NCI-H1436 (cell line): ENCODE measurements at places on chromosomes 3 and 15.

GRCh38 chr3:46585799-46586693 is 19.9 kb upstream of the LRRC2 start:
- no peak for DNase-seq

GRCh38 chr3:53674582-53674981 is 171.6 kb downstream of the CHDH start:
- DNase-seq = no peak

DNA sequence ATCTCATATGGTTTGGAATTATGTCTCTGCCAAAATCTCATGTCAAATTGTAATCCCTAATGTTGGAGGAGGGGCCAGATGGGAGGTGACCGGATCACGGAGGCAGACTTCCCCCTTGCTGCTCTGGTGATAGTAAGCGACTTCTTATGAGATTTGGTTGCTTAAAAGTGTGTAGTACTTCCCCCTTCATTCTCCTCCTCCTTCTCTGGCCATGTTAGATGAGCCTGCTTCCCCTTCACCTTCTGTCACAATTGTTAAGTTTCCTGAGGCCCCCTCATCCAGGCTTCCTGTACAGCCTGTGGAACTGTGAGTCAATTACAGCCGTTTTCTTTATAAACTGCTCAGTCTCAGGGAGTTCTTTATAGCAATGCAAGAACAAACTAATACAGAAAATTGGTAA is 51.1 kb downstream of the NEDD4 start:
- no peak for DNase-seq

DNA sequence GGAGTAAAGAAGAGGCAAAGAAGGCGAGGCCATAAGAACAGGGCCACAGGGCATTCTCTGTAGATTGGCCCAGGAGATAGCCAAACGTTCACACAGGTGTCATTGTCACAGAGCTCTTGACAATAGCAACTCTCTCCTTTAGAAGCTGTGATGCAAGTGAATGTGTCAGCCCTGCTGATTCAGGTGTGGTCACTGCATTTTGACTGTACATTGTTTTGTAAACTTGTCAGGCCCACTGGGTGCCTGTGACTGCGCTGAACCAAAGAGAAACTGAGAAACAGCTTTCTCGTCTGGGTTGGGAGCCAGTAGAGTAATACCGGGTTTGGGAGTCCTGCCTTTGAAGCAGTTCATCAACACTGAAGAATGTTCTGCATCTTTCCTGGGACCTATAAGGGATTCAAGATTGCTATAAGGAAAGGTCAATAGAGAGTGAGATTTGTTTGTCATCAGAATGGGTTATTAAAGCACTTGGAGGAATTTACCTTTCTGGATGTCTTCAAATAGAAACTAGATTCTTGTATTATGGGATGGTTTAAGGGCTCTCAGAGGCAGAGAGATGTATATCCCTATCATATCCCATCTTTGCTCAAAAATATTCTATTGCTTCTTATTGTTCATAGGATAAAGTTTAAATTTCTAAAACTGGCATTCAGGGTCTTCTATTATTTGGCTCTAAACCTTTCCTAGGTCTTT is 45.4 kb downstream of the TMEM45A start:
- no peak for DNase-seq

DNA sequence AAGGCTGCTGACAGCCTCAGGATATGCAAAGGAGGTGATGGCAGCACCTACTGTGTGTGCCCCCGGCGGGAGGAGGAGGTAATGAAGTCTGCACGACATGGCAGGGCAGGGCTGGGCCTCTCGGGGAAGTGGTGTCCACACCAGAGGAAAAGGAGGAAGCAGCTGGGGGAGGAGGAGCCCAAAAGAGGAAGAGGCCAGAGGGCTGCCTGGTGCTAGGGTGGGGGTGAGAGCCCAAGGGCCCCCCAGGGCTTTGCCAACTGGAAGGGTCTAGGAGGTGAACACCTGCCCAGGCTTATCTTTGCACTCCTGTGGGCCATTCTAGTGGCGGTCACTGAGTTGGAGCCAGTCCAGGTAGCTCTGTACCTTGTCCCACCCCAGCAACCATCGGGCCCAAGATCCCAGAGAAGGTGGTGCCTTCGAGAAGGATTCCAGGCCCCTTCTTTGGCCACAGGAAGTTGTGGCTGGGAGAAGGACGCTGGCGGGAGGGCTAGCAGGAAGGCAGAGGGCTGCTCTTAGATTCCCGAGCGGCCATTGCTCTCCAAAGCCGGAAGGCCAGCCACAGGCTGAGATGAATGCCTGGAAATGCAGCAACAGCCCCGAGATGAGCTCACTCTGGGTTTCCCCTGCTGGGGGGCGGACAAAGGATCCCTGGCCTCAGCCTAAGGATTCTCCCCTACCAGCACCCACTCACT is 7.0 kb downstream of the GNAI2 start:
- DNase-seq = no peak

GRCh38 chr3:152519376-152519775 is 250.6 kb downstream of the MBNL1 start:
- DNase-seq = no peak

DNA sequence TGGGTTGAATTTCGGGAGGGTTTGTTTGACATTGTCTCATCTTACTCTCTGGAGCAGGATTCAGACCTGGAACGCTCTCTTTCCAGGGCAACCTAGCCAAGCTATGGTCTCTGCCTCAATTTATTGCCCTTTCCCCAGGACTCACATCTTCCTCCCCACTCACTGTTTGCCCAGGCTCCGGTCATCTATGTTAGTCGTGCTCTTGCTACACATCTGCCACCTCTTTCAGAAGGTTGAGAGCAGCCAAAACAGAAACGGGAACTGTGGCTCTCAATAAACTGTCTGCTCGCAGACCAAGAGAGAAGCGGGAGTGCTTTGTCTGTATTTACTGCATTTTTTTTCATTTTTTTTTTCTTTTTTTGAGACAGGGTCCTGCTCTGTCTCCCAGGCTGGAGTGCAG is 81.6 kb downstream of the ST6GAL1 start:
- no peak for DNase-seq

- no peak for DNase-seq
Measured at GRCh38 chr3:148717885-148718561, 20.3 kb downstream of the AGTR1 start.

GRCh38 chr3:126194713-126195305 is 14.4 kb upstream of the ALDH1L1 start:
- DNase-seq = no peak

DNA sequence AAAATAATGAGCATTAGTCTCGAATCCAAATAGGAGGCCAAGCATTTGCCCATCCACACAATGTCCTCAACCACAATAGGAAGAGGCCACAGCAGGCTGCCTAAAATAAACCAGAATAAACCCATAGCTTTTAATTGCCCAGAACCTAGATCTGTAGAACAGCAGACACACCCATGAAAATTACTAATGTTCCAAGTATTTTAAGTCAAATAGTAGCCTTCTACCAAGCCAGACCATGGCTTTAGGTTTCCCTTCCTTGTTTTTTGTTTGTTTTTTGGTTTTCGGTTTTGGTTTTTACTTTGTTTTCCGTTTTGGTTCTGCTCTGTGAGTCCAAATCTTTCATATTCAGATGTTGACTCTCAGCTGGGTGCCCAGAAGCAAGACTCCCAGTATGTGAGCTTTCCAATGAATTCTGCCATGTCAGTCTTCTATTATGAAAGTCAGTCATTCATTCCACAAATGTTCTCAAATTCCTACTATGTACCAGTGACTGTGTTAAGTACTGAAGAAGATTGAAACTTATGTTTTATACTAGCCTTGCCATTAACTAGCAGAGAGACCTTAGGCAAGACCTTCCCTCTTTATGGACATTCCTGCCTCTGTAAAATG is 57.8 kb upstream of the BOC start:
- no peak for DNase-seq

DNA sequence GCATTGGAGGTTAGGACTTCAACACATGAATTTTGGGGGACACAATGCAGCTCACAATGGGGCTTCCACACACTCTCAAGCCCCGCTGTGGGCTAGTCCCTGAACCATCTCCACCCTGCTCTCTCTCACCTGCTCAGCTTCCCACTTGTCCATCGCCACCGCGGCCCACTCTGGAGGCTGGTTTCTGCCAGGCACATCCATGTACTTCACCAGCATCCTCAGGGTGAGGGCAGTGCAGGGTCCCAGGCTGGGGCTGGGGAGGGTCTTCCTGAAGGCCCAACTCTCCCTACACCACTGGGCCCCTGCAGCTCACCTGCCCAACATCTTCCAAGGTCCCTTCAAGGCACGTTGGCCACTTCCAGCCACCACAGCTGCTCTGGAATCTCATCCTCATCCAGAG is 46.4 kb downstream of the KLF15 start:
- DNase-seq = no peak

DNA sequence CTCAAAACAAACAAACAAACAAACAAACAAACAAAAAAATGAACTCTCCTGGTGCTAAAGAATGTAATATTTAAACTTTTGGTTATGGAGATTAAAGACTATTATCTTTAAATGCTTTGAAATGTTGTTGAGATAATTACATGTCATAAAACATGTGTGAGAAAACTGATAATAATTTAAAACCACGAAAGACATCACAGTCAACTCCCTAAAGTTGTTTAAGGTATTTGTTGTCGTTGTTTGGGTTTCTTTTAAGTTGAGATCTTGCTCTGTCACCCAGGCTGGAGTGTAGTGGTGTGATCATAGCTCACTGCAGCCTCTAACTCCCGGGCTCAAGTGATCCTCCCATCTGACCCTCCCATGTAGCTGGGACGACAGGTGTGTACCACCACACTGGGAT is 12.0 kb downstream of the EFCAB12 start:
- DNase-seq = no peak

GRCh38 chr3:159938714-159939113 is 49.9 kb upstream of the IL12A start:
- no peak for DNase-seq

GRCh38 chr3:127682561-127682960 is 9.8 kb downstream of the ABTB1 start:
- DNase-seq = no peak

GRCh38 chr15:77083381-77084160 is 12.7 kb upstream of the TSPAN3 start:
- DNase-seq = peak; percentile 90

- DNase-seq = no peak
Measured at GRCh38 chr3:134350861-134351311, 23.4 kb downstream of the AMOTL2 start.

- DNase-seq = no peak
Measured at GRCh38 chr3:100096866-100097265, 17.4 kb downstream of the FILIP1L start.

GRCh38 chr15:48569591-48570302 is 75.8 kb downstream of the FBN1 start:
- DNase-seq = no peak

DNA sequence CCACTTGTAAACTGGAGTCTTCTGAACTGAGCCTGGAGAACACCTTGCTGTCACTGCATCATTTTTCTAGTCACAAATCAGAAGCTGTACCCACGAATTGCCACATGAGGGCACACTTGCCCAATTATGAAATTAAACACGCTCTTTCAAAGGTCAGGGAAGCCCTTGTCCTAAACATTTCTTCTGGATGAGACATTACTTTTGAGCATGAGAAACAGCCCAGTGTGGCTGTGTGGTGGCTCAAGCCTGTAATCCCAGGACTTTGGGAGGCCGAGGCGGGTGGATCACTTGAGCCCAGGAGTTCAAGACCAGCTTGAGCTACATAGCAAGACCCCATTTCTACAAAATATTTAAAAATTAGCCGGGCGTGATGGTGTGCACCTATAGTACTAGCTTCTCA is 27.5 kb upstream of the CFAP161 start:
- DNase-seq = peak; percentile 25

GRCh38 chr3:151142929-151143328 is 57.5 kb downstream of the MED12L start:
- no peak for DNase-seq

DNA sequence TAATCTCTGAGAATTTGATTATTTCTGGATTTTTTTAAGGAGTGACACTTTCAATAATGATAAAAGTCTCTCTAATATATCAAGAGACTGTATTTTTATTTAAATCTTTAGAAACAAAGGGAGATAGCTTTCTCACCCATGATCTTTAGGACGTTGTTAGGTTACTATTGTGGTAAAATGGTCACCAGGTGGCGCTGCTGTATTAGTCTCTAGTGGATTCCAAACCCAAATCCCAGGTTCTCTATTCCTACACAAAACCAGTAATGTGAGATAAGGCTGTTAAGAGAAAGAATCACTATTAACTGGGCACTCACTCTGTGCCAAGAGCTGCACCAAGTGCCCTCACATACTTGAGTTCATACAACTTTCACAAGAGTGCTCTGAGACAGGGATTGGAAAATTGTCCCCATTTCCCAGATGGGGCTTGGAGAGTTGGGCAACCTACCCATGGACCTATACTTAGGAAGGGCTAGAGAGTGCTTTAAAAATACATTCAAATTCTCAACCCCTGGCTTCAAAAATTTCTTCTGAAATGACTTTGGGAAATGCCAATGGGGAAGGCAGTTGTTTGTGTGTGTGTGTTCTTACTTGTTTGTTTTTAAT is 593.4 kb upstream of the TGFBR2 start:
- DNase-seq = no peak

DNA sequence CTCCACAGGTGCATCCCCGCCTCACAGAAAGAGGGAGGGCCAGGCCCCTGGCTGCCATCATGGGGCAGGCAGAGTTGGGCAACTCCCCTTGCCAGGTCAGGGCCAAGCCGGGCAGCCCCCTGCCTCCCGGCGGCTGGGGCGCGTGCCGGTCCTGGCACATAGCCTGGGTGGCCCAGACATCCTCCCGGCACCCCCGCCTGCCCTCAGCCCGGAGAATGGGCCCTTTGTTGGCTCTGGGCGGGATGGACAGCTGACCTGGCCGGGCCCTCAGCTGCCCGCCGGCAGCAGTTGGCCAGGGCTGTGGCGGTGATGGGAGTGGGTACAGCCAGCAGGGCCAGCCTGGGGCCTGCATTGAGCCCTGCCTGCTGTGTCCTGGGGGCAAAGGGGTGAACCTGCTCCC is 16.5 kb downstream of the PLXNA1 start:
- DNase-seq = no peak

DNA sequence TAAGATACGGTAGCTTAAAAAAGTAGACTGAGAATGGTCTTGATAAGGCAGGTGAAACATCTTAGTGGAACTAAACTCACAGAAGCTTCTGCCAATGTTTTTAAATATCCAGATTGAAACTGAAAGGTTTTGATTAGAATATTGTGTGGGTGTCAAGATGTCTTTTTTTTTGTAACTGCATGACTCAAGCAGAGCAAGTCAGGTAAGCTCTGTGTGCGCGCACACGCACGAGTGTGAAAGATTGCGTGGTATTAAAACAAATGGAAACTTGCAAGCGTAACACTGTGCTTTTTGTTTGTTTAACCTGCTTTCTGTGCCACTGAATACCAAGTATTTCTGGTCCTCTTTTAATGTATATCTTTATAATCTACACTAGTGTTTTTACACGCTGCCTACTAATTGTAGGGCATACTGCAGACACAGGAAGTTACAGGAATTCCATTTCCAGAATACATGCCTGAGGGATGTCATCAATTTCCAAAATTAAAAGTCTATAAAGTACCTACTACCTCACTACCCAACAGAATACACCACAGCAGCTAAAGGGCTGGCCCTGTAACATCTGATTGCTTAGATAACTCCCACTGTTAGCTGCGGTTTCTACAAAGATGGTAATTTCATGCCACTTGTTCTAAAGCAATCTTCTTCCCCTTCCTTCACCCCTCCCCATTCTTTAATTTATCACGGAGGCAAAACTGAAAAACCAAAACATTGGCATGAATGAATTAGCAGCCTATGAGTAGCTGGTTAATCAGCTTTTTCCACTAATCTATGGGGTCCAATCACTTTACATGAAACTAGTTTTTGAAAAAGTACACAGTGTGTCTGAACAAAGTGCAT is 472.8 kb downstream of the SHQ1 start:
- no peak for DNase-seq

GRCh38 chr3:136805795-136806194 is 13.1 kb upstream of the SLC35G2 start:
- no peak for DNase-seq

- DNase-seq = no peak
Measured at GRCh38 chr3:40655551-40655950, 130.8 kb downstream of the ZNF621 start.

- DNase-seq = no peak
Measured at GRCh38 chr3:8113626-8114025, 388.0 kb upstream of the LMCD1 start.
